H1 (cell line): ENCODE measurements at places on chromosomes 12 and 14. TPM values are rescaled to one million over a fixed set of nuclear protein-coding genes. Genes with fewer than 3 reads are reported as not detected.

DNA sequence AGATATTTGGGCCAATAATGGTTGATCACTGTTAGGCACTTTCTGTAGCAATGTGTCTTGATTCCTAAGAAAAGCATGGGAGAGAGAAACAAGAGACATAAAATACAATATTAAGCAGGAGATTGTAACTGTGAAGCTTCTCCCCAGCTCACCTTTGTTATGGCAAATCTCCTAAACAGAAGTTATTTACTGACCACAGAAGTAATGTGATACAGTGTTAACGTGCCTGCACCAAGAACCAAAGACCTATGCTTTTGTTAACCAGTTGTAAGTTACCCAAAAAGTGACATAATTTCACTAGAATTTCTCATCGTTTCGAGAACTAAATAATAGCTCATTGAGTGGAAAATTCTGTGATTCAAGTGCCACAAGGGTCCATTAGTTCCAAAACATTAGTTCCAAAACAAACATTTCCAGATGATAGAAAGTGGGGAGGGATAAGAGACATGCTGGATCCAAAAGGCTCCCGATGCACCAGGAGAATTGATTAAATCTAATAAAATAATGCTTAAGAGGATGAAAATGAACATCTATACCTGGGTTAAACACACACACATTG lies 14.3 kb downstream of the RERG start:
- DNase-seq: no peak

The KRT83 gene
- not detected in 2 replicates for total RNA-seq

The ANG gene
- total RNA-seq: 2.2 and 4.3 TPM in 2 replicates

The FAM186B gene
- 0.21 and 0.73 TPM in 2 replicates for total RNA-seq

DNA sequence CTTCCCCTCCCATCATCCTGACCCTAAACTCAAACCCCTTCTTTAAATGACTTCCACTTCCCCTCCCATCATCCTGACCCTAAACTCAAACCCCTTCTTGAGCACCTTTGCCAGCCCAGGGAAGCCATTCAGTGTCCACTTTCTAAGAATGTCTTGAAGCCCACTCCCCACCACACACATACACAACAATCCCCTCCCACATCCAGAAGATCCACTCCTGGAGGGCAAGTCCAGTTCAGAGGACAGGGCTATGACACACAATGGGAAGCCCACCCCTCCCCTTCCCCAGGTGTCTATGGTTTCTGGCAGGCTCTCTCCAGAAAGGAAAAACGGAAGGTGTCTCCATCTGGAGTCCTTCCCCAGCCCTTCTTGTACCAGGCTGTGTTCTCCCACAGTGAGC lies 117.1 kb downstream of the KCNA5 start:
- DNase-seq: no peak

DNA sequence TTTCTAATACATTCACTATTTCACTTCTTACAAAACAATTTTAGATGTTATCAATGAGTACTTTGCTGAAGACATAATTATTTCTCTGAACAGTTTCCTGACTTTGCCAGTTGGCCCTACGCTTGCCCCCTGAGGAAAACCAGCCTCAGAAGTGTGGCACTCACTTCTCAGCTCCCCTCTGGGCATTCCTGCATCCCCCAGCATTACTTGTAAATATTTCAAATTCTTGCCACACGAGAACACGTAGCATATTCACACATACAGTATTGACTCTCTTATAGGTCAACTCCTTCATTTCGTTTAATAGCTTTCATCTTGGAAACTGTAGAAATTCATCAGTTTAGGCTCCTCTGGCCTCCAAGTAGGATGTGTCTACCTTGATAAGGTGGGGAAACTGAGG lies 65.2 kb downstream of the OTX2 start:
- no peak for DNase-seq

The ZNF641 gene
- 6.2 and 7.8 TPM in 2 replicates for total RNA-seq

The RDH5 gene
- 4.2 and 4.5 TPM in 2 replicates for total RNA-seq

GRCh38 chr12:88235183-88235833 lies 93.2 kb downstream of the TMTC3 start:
- no peak for DNase-seq

The EIF2S3B gene
- total RNA-seq: 5.3 and 6.7 TPM in 2 replicates

The NELL2 gene
- 50.6 and 54.2 TPM in 2 replicates for total RNA-seq

- no peak for DNase-seq
Observed at GRCh38 chr12:58719161-58719560, 201.1 kb downstream of the LRIG3 start.

The EGLN3 gene
- 24.4 and 27.3 TPM in 2 replicates for total RNA-seq

GRCh38 chr12:131857908-131858850 lies 30.0 kb downstream of the MMP17 start:
- no peak for DNase-seq

The ENDOU gene
- total RNA-seq: not detected in 2 replicates

DNA sequence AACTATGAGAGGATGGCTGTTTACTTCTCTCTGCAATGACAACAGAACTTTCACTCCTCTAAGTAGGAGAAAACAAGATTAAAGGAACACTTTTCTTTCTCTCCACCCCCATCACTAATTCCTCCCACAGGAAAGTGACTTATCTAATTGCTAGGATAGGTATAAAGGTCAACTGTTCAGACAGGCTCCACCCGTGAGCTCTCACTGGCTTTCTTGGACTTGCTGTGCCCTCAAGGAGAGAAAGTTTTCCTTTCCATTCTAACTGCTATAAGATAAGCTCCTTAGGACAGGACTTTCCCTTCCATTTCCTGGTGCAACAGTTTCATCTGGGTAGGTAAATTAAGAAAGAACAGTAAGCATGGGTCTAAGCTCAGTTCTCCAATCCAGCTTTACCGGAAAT lies 4.8 kb downstream of the SLC41A2 start:
- DNase-seq: no peak

DNA sequence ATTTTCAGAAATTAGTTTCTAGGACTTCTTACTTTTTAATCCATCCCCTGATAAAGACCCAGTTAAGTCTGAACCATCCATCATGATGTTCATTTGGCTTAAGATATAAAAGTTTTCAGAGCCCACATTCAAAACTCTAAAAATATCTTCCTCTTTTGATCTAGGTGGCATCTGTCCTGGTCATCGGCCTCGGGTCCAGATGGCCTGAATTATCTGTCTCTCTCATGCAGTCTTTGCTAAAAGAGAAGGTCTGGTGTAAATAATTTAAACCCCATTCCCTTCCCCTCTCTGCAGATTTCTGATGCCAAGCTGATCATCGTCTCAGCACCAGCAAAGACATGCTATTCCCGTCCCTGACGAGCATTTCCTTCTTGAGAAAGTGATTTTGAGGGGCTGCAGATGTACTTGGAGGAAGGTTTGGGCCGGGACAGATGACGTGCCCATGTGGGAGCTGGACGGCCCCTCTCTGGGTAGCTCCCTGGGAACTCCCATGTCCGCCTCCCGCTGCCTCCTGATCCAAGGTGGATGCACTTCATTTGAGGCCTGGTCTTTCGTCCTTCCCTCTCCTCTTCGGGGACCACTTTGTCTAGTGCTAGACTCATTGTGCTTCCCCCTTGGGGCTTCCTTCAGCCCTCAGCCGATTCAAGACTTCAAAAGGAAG lies 173.0 kb upstream of the PRMT8 start:
- DNase-seq: no peak

The RND1 gene
- total RNA-seq: 15.8 and 16.2 TPM in 2 replicates

The TMEM121 gene
- not detected in 2 replicates for total RNA-seq

- no peak for DNase-seq
Observed at GRCh38 chr12:77855548-77855947, 24.9 kb downstream of the NAV3 start.

GRCh38 chr12:68189821-68190242 lies 30.3 kb upstream of the IFNG start:
- no peak for DNase-seq

The TMPRSS12 gene
- total RNA-seq: not detected in 2 replicates

- no peak for DNase-seq
Observed at GRCh38 chr14:103489621-103490020, 33.0 kb downstream of the CKB start.

The TAS2R19 gene
- total RNA-seq: 0.99 and 1.1 TPM in 2 replicates

- no peak for DNase-seq
Observed at GRCh38 chr12:91630596-91631293, 448.1 kb upstream of the DCN start.

The ANO2 gene
- total RNA-seq: 3.5 and 5.5 TPM in 2 replicates

DNA sequence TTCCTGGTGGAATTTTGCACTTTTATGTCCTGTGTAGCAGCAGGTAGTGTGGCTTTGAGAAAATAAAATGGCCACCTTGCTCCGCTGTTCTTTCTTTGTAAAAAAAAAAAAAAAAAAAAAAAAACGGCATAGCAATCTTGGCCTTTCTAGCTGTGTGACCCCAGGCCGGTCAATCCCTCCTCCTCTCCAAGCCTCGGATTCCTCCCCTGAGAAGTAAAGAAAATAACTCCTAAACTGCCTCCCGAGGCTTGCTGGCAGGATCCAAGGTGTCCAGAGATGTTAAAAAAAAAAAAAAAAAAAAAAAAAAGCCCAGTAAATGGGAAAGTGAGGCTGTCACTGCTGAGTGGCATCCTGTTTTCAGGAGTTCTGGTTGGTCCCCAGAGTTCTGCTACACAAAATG lies 23.9 kb upstream of the MAP1LC3B2 start:
- no peak for DNase-seq

- no peak for DNase-seq
Observed at GRCh38 chr14:23137192-23137812, 18.2 kb upstream of the CEBPE start.

The VRK1 gene
- 62.4 and 64.8 TPM in 2 replicates for total RNA-seq

The RTL1 gene
- not detected in 2 replicates for total RNA-seq

DNA sequence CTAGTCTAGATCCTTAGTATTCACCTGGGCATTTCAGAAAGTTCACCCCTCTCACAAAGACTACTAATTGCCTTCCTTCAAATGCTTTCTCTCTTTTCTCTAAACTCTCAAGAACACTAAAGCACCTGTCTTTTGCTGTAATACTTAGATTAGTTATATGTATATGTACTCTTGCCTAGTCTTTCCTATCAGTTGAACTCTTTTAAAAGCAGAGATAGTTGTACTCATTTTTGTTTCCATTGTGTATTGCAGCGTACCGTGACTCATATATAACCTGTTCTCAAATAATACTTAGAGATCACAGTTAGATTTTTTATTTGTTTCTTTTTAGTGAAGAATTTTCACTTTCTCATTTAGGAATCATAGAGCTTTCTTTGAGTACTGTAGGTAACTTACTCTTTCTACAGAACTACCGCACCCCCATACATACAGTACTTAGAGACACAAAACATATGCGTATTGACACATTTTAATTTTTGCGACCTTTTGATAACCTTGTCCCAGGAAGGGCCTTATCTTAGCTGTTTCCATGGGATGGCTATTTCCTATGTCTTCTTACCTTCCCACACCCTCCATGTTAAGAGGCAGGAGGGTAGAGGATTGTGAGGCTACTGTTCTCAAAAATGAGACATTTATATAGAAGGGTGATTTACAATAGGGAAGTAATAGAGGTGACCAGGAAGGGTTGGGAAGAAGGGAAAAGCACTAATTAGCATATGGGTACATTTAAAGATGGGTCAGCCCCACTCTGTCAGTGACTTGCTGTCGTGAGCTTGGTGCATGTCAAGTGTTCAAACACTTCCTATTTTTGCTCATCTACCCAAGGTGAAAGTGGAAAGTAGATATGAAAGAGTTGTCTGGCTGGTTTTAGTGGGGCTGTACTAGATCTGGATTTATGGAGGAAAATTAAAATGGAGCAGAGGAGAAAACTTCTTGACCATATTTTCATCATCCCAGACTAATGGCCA lies 74.3 kb downstream of the PLEKHA5 start:
- no peak for DNase-seq

GRCh38 chr14:28761438-28762291 lies 4.9 kb upstream of the FOXG1 start:
- DNase-seq: no peak

DNA sequence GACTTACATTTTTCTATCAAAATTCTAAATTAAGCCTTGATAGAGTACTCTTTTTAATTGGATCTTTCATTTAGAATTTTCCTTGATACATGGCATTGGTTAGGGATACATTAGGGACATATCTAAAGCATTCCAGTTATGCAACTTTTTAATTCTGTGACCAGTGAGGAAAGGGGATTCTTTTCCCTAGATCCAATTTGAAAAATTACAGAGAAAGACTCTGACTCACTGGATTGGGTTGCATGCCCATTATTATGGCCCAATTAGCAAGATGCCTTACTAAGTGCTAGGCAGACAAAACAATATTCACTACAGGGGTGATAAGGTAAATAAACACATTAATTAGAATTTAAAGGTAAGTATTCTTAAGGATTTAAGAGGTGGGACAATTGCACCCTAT lies 5.2 kb upstream of the RAD52 start:
- no peak for DNase-seq

GRCh38 chr12:59386236-59386635 lies 209.6 kb upstream of the SLC16A7 start:
- DNase-seq: no peak

DNA sequence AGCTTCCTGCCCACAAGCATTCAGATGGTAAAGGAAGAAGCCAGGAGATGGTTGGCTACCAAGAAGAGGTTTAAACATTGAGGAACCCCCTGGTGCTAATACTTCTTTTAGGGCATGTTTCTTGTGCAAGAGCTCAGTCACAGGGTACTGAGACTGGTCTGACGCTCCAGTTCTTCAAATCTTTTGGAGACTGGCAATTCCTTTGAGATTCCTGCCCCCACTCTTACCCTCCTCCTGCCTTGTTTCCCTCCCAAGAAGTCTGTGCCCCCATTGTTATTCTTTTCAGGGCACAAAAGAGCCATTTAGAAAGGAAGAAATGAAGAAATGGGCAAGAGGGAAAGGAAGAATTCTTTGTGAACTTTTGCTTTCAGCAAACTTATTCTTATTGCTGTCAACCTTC lies 11.8 kb downstream of the A2ML1 start:
- no peak for DNase-seq

DNA sequence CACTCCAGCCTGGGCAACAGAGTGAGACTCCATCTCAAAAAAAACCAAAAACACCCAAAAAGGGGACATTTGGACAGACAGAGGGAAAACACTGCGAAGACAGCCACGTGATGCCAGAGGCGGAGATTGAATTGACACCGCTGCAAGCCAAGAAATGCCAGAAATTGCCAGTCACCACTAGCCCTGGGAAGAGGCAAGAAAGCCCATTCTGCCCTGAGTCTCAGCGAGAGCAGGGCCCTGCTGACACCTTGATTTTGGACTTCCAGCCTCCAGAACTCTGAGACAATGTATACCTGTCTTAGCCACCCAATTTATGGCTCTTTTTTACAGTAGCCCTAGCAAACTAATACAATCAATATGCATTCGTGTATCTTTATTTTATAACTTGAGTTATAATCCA lies 7.4 kb upstream of the IGFBP6 start:
- no peak for DNase-seq

GRCh38 chr12:100656141-100656540 lies 82.7 kb downstream of the GAS2L3 start:
- no peak for DNase-seq

DNA sequence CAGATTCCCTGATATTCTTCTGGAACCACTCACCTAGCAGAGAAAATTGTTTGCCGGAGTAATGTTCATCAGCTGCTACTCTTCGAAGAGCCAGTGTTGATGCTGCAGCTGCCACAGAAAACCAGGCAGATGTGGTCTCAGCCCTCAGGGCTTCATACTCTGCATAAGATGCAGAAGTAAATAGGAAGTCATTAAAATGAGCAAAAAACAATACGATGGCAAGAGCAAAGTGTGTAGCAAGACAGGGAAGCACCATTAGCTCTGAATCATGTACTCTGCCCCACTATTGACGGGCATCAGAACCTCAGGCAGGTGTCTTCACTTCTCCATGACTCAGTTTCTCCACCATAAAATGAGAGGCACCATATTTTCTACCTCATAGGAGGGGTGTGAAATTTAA lies 991.6 kb upstream of the TMEM132C start:
- no peak for DNase-seq
